Brain pericyte (primary cell): ENCODE measurements at places on chromosomes 11 and 22.

DNA sequence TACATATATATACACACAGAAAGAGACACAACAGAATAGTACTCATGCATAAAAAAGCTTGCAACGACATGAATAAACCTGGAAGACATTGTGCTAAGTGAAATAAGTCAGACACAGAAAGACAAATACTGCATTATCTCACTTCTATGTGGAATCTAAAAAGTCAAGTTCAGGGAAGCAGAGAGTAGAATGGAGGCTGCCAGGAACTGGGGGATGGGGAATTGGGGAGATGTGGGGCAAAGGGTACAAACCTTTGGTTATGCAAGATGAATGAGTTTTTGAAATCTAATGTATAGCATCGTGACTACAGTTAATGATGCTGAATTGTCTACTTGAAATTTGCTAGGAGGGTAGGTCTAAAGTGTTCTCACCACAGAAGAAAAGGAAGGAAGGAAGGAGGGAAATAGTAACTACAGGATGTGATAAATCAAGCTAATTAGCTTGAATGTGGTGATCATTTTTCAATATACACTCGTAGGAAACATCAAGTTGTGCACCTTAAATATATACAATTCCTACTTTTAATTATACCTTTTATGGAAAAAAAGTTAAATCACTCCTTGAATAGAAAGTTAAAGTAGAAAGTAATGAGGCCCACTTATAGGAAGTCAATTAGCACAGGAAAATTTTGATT is 33.8 kb downstream of the MMP13 start:
- no peak for DNase-seq

- no peak for DNase-seq
Observed at GRCh38 chr11:127627204-127627603, 626.6 kb upstream of the KIRREL3 start.

GRCh38 chr11:9760193-9760575 is 96.3 kb downstream of the SWAP70 start:
- DNase-seq, result no peak

GRCh38 chr11:88327462-88328143 is 9.9 kb downstream of the CTSC start:
- no peak for DNase-seq

GRCh38 chr11:116331381-116331780 is 441.4 kb downstream of the BUD13 start:
- DNase-seq, result no peak

- no peak for DNase-seq
Observed at GRCh38 chr11:31243706-31244105, 125.8 kb downstream of the DCDC1 start.

DNA sequence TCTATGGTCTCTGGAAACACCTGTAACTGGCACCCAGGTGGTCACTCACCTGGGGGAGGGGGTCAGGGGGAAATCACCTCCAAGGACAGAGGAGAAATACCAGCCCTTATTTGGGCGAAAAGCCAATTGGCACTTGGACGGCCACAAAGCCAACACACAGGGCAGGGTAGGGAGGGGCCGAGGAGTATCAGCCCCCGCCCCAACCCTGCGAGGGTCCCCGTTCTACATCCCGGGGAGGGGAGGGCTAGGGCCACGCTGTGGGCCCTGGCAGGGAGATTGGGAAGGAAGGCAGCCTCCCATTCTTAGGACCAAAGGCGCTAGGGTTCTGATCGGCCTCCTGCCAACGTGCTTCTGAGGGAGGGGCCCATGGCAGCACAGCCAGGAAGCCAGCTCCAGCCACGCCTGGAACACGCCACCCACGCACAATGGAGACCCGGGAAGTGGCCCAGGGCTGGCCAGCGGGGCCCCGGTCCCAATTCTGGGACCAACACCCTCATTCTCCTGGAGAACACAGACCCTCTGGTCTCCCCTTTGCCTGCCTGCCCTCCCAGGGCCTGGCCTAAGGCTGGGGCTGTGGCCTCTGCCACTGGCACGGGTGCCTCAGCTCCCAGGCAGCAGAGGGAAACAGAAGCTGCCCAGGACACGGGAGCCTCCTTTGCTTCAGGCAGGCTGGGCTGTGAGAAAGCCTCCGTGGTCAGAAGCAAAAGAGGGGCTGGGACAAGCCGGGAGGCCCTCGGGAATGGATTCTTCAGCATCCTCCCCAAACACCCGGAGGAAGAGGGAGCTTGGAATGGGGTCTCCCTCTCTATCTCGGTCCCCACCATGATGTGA is 7.4 kb downstream of the CBX6 start:
- DNase-seq, result no peak

- no peak for DNase-seq
Observed at GRCh38 chr11:134150195-134150903, 73.4 kb downstream of the NCAPD3 start.

GRCh38 chr22:27456696-27457503 is 344.7 kb downstream of the MN1 start:
- DNase-seq, result no peak

DNA sequence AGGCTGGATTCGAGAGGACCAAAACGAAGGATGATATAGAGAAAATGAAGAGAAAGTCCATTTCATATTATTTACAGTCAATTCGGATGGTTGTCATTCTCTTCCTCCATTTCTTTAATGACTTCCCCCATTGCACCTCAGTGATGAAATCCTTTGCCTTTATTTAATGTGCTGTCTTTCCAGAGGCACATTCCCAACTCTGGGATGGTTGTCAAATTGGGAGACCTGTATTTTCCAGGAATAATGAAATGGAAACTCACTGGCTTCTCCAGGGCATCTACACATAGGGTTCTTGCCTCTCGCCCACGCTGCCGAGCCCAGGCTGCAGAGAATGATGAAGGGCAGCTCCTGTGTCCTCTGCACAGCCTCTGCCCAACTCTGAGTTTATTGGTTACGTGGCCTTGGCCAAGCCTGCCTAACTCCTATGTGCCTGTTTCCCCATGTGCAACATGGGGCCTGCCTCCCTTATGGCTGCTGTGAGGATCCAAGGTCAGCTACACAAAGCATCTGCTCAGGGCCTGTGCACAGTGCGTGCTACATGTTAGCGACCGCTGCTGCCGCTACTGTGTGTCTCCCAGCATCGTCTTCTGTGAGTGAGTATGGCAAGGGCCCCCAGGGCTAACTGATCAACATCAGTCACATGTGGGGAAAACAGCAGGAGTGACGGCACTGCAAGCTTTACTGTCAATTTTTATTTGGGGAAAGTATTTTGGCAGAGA is 81.5 kb upstream of the BID start:
- no peak for DNase-seq

DNA sequence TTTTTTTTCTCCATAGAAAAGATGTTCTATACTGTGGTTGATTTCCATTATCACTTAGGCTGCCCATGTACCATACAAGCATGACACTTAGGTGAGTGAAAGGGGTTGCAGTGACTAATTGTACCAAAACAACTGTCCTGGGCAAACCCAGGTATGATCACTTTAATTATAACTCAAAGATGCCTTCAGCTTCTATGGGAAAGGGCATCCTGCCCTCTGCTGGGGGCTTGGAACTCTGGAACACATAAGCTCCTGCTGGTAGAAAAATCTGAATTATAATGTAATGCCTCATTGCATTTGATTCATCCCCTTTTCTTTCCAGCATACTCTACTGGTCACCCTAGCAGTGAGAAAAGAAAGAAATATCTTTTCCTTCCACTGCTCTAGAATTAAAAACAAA is 206.3 kb downstream of the DDX10 start:
- no peak for DNase-seq

GRCh38 chr11:95121698-95122097 is 32.1 kb downstream of the ENDOD1 start:
- no peak for DNase-seq

DNA sequence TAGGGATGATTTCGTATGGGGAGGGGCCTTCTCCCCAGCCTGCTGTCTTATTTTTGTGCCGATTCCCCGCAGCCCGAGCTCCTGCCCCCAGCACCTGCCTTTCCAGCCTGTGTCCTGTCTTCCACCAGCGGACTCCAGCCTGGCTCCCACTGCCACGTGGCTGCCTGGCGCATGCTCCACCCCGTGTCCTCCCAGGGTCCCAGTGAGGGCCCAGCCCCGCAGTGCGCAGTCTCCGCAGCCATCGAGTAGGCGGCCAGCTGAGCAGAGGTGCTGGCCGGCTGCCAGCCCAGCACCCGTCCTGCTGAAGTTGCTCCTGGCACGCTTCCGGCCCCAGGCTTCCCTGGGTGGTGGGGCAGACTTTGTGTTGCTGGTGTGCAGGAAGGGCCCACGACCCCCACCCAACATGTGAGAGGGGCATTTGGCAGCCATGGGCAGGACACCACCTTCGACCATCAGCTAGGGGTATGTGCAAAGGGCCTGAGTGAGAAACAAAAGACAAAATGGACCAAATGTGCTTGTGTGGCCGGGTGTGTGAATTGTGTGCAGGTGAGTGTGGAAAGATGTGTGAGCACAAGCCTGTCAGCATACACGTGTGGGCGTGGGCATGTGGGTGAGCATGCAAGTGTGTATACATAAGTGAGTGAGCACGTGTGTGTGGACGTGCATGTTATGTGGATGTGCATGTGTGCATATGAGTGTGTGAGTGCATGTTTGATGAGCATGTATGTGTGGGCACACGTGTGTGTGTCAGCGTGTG is 55.9 kb downstream of the RTN4R start:
- DNase-seq, result no peak

DNA sequence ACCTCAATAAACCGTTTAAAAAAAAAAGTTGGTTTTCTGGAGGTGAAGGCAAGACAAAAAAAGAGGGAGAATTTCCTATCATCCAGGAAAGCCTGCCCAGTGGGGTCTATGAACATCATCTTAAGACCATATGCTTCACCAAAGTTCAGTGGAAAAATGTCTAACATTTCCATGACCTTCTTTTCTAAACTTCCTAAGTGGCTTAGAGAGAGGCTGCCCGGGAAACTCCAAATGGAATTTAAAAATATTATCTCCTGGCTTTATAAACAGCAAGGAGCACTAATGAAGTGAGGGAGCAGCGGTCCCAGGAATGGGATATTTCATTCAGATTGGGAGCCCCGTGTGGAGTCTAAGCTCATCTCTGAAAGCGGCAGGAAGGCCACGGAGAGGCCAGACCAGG is 46.9 kb downstream of the ETS1 start:
- no peak for DNase-seq

GRCh38 chr11:14972581-14973495 is 687 bp upstream of the CALCA start:
- no peak for DNase-seq

DNA sequence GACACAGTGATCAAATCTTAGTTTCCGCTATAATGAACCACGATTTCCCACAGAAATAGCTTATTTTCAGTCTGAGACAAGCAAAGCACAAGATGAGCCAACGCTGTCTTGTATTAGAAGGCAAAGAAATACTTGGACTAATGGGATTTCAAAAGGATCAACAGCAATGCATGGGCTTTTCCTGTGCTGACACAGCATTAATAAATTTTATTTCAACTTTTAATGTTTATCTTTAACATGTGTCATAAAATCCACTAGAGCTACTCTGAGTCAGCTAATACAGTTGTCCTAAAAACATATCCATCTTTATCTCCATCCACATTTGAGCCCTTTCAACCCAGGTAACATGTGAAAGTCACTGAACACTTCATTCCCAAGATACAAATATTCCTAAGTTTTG is 15.5 kb upstream of the SLC25A17 start:
- DNase-seq, result no peak

- DNase-seq, result no peak
Observed at GRCh38 chr11:117488996-117489952, 161.6 kb downstream of the CEP164 start.

GRCh38 chr11:10566257-10566957 is 2.1 kb downstream of the LYVE1 start:
- no peak for DNase-seq

- DNase-seq, result no peak
Observed at GRCh38 chr11:118699506-118700220, 20.2 kb upstream of the TREH start.

DNA sequence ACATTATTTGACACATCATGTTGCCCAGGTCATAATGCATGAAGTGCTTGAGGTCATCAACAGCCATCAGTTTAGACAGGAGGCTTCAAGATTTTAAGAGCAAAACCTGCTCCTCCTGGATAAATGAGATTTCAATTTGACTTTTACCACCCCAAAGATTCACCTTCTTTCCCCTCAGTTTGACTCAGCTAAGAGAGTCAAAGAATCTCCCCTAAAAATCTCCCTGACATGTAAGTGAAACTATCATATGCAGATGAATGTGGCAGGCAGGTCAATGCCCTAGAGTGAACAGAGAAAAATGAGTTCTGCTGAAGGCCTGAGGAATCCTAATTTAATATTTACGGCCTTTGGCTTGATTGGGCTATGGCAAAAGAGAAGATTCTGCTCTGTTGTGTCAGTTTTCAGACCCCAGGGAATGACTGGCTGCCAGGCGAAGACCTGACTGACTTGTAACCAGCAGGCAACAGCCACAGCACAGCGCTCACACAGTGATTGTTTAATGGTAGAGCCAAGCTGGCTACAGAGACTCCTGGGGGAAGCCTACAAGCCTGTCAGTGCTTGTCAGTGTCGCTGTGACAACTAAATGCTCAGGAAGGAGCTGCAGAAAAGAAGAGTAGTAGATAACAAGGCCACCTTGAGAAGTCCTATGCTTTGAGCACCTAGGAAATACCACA is 491.2 kb upstream of the LRRC4C start:
- no peak for DNase-seq

DNA sequence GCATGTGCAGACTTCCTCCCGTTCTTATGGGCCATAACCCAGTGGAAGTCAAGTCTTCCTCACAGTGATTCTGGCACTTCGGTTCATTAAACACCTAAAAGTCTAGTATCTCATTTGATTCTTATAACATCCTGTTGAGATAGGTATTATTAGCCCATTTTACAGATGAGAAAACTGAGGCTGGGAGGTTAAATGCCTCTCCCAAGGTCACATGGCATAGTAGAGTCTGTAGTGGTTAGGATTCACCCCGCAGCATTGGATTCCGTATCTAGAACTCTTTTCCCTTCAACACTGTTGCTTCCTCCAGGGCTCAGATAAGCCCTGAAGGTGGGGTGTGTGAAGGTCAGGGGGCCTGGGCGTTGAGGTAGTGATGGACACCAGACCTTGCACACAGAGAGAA is 3.4 kb downstream of the GPHA2 start:
- DNase-seq, result no peak

DNA sequence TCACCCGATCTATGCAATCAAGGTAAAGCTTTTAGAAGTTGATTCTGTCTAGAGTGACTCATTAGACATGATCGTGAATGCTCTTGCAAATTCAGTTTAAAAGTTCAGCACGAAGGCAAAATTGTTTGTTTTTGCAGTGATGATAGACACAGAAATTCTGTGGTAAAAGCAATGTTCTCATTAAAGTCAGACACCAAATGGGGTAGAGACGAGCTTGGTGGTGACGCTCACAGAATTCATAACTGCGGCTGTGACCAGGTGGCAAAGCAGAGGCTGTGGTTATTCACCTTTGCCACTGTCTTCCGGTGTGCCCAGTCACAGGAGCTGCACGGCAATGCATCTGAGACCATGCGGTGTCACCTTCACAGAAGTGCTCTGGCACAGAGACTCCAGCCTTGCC is 83.4 kb downstream of the WNT7B start:
- no peak for DNase-seq

GRCh38 chr22:29266564-29267461 is 968 bp downstream of the RHBDD3 start:
- DNase-seq, result no peak

DNA sequence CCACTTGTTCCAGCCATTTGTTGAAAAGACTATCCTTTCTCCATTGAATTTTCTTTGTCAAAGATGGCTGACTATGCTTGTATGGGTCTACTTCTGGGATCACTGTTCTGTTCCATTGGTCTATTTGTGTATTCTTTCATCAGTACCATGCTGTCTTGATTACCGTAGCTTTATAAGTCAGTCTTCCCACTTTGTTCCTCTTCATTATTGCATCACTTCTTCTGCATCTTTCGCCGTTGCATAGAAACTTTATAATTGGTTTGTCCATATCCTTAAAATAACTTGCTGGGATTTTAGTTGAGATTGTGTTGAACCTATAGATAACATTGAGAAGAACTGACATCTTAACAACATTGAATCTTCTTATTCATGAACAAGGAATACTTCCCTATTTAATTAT is 598.8 kb downstream of the TBC1D22A start:
- no peak for DNase-seq
